ENCODE measurements at places on chromosomes 2 and 18.

- no peak for DNase-seq
These were observed 368.6 kb upstream of the TFPI start for GRCh38 chr2:187922846-187923245.

GRCh38 chr2:7612969-7613368, 695.8 kb downstream of the RNF144A start:
- no peak for DNase-seq

DNA sequence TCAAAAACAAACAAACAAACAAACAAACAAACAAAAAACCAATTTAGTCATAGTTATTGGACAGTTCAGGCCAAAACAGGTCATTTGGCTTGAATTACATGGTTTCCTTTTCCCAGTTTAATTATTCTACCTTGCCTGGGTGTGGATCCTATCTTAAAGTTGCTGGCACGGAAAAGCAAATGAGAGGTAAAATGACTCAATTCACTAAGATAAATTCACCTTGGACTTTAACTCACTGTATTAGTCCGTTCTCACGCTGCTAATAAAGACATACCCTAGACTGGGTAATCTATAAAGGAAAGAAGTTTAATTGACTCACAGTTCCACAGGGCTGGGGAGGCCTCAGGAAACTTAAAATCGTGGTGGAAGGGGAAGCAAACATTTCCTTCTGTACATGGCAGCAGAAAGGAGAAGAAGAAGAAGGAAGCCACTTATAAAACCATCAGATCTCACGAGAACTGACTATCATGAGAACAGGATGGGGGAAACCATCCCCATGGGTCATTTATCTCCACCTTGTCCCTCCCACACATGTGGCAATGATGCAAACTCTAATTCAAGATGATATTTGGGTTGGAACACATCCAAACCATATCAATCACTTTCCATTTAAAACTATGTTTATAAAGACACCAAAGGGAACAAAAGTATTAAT, 22.5 kb upstream of the TRAPPC8 start:
- DNase-seq, result no peak

DNA sequence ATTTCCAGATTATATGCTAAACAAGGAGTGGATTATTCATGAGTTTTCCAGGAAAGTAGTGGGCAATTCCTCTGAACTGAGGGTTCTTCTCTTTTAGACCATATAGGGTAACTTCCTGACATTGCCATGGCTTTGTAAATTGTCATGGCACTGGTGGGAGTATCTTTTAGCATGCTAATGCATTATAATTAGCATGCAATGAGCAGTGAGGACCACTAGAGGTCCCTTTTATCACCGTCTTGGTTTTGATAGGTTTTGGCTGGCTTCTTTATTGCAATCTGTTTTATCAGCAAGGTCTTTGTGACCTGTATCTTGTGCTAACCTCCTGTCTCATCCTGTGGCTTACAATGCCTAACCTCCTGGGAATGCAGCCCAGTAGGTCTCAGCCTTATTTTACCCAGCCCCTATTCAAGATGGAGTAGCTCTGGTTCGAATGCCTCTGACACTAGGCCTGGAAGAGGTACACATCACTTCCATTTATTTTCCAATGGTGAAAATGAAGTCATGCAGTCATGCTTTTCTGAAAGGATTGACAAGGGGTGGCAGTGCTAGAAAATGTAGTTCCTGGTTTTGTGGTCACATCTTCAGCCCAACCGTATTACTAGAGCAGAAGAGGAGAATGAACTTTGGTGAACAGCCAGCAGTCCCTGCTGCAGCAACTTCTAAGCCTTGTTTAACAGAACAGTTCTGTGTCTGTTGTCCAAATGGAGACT, 26.6 kb upstream of the ITGA4 start:
- DNase-seq, result peak; percentile 67

DNA sequence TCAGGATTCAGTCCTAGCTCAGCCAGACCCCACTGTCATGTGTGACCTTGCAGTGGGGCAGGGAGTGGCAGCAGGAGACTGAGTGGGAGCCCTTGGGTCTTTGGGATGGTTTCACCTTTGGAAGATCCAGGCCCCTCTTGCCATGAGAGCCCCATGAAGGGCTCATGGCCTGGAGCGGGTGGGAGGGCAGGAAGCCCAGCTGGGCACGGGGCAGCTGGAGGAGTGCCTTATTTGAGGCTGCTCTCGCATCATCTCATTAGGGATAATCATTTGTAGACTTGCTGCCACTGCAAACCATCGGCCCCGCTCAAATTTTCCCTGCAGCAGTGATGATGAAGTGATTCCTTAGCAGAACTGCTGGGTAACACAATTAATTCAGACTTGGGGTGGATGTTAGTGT, 73.9 kb downstream of the TGOLN2 start:
- DNase-seq, result no peak

- DNase-seq, result no peak
These were observed 66.7 kb downstream of the TWIST2 start for GRCh38 chr2:238914648-238915015.

DNA sequence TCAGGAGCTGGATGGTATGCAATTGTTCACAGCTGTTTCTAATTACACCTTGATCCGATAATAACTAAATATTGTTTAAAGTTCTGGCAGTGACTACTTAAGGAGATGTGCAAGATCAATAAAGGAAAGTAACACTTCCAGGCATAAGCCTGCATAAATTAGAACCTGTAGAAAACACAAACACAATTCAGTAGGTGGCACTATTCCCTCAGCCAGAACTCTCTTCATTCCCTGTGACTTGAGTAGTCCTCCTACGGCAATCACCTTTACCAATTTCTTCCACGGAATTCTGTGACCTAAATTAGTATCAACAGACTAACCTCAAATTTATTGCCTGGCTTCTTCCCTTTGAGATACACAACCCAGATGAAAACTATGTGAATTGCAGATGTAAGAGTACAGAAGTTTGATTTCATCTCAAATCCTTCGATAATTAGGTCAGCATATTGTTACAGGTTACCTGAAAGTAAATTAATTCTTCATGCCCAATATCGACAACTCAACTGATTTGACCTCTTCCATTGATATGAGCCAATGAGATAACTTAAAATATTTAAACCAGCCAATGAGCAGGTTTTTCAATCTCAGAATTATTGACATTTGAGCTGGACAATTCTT, 137.8 kb downstream of the PID1 start:
- no peak for DNase-seq

DNA sequence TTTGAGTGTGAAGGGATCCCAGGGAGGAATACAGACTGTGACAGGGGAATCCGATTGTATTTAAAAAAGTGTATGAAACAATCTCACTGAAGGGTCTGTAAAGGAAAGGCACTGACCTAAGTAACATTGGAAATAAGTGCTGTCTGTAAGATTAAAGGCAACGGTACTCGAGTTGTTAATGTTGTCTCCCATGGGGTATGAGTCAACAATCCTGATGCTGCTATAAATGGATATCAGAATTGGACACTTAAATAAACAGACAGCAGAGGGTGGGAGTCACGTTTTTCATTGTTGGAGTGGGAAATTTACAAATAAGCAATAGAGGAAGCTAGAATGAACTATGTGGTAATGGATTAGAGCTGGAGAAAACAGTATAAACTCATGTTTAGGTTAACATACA, 452.4 kb upstream of the RGPD4 start:
- DNase-seq, result no peak

- DNase-seq, result no peak
These were observed 3.7 kb downstream of the ALS2 start for GRCh38 chr2:201777043-201777442.

DNA sequence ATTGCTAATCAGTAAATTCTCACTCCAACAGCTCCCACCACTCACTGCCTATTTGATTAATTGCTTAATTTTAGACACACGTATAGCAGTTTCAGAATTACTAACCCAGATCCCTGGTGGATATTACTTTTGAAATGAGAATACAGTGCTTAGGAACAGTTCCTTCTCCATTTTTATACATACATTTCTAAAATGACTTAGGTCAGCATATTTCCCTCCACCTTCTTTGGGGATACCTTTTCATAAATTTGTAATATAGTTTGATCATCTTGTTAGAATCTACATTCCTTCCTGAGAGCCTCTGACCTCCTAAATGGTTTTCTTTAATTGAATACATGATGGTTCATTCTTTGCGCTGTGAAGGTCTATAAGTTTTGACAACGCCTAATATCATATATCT, 279.8 kb upstream of the NETO1 start:
- no peak for DNase-seq

GRCh38 chr2:222315443-222316121, 16.8 kb upstream of the PAX3 start:
- DNase-seq, result no peak

DNA sequence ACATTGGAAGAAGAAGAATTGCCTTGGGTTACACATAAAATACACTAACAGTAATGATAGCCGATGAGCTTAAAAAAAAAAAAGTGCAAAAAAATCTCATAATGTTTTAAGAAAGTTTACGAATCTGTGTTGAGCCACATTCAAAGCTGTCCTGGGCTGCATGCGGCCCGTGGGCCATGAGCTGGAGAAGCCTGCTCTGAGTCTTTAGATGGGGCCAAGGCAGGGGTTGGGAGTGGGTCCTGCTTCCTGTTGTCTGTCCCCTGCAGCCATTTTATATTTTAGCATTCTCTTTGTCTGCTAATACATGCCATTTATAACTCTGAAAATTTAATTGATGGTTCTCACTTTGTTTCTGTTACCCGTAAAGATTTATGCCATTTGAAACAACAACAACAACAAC, 93.2 kb downstream of the EPC2 start:
- no peak for DNase-seq

- DNase-seq, result peak; percentile 35
These were observed 88.6 kb upstream of the BCL11A start for GRCh38 chr2:60641811-60642788.

DNA sequence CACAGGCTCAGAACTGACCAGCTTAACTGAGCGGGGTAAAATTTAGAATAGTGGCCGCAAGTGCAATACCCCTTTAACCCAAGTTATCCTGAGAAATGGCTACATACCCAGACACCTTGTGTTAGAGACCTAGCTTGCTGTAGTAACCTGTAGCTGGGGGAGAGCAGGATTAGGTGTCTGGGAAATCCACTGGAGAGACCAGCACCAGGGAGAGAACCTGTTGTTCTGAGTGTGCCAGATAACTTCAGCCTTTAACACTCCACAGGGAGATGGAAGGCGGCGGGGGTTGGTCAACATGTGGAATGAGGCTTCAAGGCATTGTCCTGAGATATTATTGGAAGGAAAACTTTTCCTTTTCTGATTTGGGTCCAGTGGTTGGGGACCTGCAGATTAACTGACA, 356.0 kb downstream of the PTPRM start:
- no peak for DNase-seq

DNA sequence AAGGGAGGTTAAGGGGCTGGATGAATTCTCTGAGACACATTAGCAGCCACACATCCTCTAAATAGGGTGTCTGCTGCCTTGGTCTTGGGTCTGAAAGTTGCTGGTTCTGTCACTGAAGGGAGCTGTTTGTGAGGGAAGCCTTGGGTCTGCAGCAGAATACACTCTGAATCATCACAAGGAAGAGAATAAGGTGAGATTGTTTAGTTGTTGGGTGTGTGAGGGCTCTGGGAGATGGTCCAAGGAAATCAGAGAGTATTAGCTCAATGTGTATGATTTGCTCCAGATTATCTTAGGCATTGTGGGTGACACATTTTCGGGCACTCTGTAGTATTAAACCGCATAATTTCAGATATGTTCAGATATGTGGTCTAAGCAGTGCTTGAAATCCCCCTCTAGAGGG, 548.5 kb downstream of the SLC4A3 start:
- no peak for DNase-seq

DNA sequence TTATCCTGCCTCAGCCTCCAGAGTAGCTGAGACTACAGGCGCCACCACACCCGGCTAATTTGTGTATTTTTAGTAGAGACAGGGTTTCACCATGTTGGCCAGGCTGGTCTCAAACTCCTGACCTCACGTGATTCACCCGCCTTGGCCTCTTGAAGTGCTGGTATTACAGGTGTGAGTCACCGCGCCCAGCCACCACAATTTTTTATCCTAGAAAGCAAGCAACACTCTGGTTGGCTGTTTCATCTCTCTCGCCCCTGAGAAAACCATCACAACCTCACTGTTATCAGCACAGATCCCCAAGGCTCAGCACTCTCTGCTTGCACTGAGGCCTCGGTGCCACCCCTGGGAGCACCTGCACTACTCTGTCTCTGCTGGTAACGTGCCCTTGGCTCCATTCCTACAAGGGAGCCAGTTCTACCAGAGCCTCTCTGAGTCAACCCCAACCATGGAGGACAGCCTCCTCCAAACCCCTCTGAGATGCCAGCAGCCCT, 134.8 kb upstream of the AGAP1 start:
- DNase-seq, result no peak

DNA sequence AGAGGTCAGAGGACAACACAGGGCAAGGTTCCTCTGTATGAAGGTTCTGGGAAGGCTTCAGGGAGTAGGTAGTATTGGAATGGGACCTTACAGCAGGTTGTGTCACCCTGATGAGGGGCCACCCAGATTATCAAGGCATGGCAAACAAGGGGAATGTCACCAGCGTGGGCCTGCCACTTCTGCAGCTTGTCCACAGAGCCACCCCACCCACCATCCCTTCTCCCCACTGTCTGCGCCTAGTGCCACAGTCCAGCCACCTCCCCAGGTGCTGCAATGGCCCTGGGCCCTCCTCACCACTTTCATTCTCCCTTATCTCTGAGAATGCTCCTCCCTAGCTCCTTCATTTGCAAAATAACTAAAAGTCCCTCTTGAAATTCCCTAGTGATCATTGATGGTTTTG, 170.3 kb downstream of the TTC32 start:
- no peak for DNase-seq

GRCh38 chr2:15127876-15128275, 433.3 kb downstream of the NBAS start:
- no peak for DNase-seq

DNA sequence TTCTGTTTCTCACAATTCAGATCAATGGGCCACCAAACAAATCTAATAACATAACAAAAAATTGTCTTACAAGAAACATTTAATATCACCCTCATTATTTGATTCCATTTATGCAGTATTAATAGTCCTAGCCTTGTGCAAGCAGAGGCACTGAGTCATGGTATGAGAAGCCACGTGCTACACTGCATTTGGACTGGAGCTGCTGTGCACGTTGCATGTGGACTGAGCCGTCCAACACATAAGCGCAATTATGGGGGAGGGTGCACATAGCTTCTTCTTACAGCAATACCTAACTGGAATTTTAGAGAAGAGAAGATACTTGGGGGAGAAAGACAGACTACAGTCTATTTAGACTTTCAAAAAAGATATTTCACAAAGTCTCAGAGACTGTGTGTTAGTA, 329.6 kb upstream of the ID2 start:
- no peak for DNase-seq

- DNase-seq, result no peak
These were observed 95.6 kb upstream of the SLC14A2 start for GRCh38 chr18:45519411-45520280.

- no peak for DNase-seq
These were observed 31.5 kb upstream of the FAM124B start for GRCh38 chr2:224433442-224433841.

GRCh38 chr2:127721978-127722355, 20.7 kb downstream of the SFT2D3 start:
- no peak for DNase-seq

GRCh38 chr2:129935118-129935517, 44.3 kb upstream of the RAB6C start:
- no peak for DNase-seq
